ENCODE measurements at places on chromosomes 3 and 15.
A peak's percentile ranks its signal among the peaks of the same experiment; 100 is the strongest.

DNA sequence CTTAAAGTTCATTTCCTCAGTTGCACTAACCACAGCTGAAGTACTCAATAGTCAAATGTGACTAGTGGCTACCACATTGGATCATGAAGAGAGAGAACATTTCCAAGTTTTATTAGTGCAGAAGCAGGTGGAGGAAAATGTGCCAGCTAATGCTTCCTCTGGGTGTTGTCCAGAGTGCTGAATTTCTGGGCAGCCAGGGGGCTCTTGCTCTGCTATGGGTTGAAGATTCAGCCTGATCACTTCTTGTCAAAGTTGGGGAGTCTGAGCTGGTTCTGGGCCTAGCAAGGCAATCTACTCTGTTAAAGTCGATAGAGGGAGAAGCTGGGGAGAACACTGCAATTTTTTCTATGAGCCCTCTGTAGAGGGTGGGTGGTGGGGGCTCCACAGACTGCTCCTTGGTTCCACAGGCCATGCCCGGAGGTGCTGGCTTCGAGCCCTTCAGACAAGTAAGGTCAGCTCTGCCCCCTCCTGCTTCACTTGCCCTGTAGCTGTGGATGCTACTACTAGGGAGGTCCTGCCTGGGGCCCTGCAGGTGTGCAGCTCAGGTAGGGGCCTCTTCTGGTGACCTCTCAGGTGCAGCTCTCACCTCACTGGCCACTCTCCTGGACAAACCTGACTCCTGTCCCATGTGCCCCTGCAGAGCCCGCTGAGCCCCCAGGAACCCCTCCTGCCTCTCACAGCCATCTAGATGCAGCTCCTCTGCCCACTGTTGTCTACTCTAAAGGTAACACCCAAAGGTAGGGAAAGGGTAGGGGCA is 8.2 kb downstream of the ALG3 start:
- no peak for DNase-seq

DNA sequence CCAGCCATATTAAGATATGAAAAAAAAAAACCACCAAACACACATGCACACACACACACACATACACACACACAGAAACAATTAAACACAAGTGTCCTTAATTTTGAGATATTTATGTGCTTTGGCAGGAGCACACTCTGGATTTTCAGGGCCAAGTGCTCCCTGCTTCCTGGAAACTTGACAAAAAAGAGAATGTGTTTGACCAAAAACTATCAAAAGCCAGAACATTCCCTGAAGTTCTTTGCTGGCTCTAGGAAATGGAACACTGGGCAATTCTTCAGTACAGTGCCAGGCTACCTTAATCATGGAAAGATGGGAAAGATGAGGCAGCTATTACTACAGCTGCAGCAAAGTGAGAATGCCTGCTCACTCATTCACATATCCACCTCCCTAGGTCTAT is 44.6 kb downstream of the P3H2 start:
- no peak for DNase-seq

GRCh38 chr3:18868911-18869689 is 279.2 kb upstream of the KCNH8 start:
- no peak for DNase-seq

DNA sequence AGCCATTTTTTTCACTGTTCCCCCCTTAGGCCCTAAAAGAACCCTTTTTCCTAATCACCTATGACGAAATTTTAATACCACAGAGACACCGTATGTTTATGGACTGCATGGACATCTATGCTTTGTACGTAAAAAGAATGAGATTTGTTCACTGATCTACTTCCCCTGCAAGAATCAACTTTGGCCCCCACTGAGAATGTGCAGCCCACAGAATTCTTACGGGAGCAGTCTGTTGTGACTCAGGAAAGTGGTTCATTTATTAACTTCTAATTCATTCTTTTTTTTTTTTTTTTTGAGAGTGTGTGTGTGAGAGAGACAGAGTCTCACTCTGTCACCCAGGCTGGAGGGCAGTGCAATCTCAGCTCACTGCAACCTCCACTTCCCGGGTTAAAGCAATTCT is 17.6 kb downstream of the EIF4E3 start:
- DNase-seq, result no peak

DNA sequence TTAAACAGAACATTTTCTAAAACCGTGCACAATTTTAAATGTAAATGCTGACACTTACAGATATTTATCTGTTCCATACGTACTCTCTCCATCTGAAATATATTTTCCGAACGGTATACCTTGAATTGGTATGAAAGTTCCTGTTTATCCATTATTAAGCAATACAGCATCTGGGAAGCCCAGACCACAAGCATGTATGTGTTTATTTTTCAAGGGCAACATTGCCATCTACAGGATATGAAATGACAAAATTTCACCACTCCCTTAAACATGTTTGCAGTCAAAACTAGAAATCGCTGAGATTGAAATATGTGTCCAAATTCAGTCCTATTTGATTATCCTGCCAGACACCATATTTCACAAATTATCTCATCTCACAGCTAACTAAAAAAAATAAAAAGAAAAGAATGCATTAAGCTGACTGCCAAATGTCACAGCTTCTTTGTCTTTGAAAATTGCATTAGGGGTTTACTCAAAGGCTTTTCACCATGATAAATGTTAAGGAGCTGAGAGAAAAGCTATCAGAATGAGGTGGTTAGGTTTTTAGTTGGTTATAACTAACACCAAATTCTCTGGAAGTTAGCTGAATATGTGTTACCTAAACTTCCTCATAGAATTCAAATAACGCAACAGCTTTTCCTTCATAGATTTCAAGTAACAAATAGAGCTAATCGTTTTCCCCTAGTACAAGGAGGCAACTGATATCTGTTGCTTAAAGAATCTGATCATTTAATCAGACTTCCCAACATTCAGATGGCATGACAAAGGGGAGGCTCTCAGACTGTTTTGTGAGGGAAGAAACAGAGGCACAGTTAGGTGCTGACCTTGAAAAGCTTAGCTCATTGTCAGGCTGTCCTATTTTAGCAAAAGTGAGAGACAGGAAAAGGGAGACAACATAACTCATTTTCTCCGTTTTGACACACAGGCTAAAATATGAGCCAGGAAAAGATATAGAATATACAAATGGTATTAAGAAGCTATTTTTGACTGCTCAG is 533.1 kb downstream of the TBL1XR1 start:
- DNase-seq, result no peak

GRCh38 chr15:35058534-35059054 is 26.5 kb downstream of the NANOGP8 start:
- DNase-seq, result peak; percentile 27

DNA sequence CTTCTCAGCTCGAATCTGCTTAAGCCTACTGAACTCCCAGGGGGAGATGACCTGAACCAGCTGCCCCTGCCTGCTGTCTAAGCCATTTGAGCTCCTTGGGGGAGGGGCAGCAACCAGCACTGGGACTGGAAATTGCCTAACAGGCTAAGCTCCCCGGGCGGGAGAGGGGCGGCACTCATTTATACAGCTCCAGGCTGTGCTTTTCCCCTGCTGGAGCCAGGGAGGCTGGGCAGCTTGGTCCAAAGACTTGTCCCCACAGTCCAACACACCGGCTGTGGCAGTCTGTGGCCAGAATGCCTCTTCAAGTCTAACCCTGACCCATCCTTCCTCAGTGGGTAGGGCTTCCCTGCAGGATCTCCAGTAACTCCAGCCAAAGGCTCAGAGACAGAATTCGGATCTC is 1241.5 kb downstream of the ROBO2 start:
- DNase-seq, result no peak

DNA sequence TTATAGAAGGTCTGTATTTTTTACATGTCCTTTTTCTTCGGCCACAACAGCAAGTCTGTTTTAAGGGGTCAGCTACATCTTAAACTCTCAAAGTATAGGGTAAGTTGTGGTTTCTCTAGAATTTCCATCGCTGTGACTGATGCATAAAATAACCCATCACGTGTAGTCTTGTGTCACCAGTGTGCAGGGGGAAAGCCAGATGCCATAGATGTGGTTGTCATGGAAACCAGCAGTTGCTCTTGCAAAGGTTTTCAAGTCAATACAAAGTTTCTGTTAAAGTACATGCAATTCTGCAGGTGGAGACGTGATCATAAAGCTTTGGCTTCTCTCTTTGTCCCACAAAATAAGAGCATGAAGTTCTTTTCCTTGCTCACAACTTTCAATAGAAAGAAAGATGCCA is 210.3 kb upstream of the ONECUT1 start:
- no peak for DNase-seq

GRCh38 chr15:31847961-31848360 is 182.4 kb upstream of the CHRNA7 start:
- no peak for DNase-seq

DNA sequence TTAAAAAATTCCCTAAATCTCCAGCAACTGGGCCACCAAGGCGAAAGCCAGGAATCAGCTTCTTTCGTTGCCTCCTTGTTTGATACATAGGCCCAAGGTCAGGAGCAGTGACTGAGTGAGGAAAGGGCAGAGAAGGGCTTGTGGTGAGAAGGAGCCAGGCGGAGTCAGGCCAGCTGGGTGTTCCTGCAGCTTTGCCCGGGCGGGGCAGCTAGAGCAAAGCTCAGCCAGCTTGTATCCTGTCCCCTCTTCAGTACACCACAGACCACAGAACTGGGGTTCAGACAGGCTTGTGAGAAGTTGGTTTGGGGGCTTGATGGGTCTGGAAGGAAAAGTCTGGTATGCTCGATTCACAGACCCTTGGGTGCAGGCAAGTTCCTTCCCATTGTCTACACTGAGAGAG is 52.6 kb downstream of the CCK start:
- DNase-seq, result no peak

DNA sequence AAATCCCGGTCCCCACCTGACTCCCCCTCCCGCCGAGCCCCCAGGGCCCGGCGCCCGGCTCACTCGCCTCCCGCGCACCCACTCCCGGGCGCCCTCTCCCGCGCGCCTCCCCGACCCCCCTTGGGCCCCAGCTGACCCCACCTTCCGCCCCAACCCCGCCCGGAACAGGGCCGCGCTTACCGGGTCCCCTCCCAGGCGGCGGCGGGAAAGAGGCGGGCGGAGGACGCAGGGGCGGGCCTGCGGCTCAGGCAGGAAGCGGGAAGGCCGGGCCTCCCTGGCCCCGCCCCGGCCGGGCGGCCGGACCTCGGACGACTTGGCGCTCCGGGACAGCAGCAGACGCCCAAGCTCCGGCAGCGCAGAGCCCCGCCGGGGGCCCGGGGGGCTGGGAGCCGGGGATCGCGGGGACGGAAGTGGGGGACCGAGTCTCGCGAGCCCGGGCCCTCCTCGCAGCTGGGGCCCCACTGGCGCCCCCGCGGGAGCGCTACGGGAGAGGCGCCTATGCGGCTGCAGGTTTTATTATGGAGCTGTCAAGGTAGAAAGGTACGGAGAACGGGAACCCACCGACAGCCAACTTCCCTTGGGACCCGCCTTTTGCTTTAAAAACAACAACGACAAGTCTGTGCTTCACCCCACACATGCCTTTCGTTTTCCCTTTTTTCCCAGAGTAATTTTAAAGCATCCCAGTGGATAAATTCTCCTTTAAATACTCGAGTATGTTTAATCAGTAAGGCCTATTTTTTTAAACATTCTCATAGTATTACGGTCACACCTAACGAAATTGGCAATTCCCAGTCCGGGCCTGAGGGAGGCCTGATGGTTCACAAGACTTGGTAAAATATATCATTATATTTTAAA is at the start of gene SLC41A3:
Gene SLC41A3 (minus strand): TSS at position 212 of the 855 bp plus-strand sequence. CDS start 15,905 bp downstream, outside the sequence.
- peak; percentile 97 for DNase-seq

DNA sequence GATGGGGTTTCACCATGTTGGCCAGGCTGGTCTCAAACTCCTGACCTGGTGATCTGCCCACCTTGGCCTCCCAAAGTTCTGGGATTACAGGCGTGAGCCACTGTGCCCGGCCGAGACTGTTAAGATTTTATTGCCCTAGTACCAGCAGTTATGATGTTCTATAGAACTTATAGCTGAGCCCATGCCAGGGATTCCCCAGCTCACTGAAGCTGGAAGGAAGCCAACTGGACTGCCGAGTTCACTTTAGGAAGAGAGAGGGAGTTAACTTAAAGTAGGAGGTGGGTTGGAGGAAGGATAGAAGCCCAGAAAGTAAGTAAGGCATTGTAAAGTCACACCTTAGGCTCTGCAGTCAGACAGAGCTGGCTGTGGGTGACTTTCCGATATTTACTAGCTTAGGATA is 101.1 kb upstream of the BOC start:
- DNase-seq, result no peak

DNA sequence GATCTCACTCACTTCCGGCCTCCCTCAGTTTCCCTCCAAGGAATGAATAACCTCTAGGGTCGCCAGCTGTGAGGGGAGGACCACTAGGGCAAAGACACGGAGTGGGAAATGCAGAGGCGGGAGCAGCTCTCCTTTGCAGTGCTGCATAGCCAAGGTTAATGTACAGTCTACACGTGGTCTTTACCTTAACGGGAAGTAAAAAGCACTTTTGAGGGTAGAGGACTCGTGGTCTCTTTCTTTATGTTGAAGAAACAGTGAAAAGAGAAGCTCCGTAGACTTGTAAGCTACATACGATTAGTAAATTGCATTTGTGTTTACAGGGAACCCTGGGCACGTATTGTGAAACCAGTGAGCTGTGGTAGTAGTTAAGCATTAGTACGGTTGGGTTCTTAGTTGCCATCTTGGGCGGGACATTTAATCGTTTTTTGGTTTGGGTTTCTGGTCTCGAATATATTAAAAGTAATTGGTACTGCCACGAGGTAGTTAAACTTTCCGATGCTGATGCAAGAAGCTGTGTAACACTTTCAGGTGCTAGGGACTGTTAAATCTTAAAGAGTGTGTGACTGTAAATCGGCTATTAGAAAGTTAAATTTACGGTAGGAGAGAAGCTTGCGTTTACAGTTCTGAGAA is 828 bp downstream of the U2SURP start:
- DNase-seq, result no peak

DNA sequence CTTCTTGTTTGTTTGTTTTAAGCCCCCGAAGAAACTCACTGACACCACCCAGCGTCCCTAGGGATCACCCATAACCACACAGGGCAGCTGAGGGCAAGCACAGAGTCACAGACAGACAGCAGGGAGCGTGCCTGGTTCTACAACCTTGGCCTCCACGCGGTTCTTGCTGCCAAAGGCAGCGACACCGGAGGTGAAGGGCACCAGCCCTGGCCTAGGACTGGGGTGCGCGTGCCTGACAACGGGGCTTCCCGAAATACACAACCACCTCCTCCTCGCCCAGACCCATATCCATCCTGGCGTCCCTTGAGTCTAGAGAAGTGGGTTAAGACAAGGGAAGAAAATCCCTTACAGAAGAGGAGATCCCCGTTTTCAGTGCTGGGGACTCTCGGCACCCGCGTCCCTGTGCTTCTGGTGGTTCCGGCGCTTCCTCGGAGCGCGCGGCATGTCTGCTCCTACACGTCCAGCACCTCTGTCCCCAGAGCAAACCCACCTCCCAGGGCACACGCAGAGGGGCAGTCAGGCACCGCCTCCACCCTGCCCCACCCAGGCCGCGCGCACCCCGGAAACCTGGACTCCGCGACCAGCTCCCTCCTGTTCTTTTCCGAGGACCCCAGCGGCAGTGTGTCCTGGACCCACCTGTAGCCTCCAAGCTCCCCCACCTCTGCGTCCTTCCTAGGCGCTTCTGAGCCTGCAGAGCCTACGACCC is 911 bp downstream of the RFTN1 start:
- peak; percentile 79 for DNase-seq
